Skin of body (tissue), 3 donors: ENCODE measurements at places on chromosomes 16 and 17. TPM values are rescaled to one million over a fixed set of nuclear protein-coding genes. Genes with fewer than 3 reads are reported as not detected.

- DNase-seq = peak; percentile 30
These were observed 57.9 kb downstream of the MYO1D start for GRCh38 chr17:32819035-32819434.

- no peak for DNase-seq
These were observed at the start of gene SLC52A1 for GRCh38 chr17:5035315-5035714. Gene SLC52A1, minus strand, starts transcription at chr17:5035426. Its CDS starts 820 bp downstream, at chr17:5034606.

- no peak for DNase-seq
These were observed 108.1 kb downstream of the SNX11 start for GRCh38 chr17:48215583-48216139.

The CLDN6 gene
- 0.59 TPM for total RNA-seq

- DNase-seq = no peak
These were observed 138.2 kb downstream of the CMIP start for GRCh38 chr16:81582655-81583441.

The PDE6G gene
- total RNA-seq = 0.49 TPM

- DNase-seq = no peak
These were observed at the start of gene METRNL for GRCh38 chr17:83079352-83079747. Gene METRNL, plus strand, starts transcription at chr17:83079609. Its CDS starts 207 bp downstream, at chr17:83079816.

DNA sequence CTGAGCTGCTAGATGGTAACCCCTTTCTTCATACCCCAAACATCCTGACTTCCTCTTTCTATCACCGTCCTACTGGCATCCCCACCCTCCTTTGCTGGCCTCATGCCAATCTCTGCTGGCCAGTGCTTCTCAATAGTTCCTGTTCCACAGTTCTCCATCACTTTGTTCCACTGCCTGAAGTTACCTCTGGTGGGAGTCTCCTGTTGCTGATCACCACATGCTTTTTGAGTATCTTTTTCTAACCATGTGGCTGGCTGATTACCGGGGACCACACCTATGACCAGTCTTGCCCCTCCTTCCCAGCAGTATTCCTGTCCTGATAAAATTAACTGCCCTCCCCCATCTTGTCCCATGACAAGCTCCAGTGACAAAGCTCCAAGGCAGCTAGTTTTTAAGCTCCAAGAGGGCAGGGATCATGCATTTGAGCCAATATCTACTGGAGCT is 380.4 kb upstream of the CCL2 start:
- DNase-seq = no peak

GRCh38 chr17:12867726-12868125 is 78.4 kb downstream of the ARHGAP44 start:
- DNase-seq = no peak

GRCh38 chr16:17433577-17434451 is 36.9 kb downstream of the XYLT1 start:
- peak; percentile 75 for DNase-seq

DNA sequence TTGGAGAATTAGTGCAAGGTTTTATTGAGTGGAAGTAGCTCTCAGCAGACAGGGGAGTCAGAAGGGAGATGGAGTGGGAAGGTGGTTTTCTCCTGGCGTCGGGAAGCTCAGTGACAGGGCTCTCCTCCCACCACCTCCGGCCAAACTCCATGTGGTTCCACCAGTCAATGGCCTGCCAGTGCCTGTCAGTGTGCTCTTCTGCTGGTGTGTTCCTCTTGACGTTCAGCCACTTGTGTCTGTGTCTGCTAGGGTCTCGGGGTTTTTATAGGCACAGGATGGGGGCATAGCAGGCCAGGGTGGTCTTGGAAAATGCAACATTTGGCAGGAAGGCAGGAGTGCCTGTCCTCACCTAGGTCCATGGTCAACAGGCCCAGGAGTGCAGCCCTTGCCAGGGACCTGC is 506.7 kb upstream of the KIF2B start:
- no peak for DNase-seq

- no peak for DNase-seq
These were observed 18.7 kb upstream of the ZNF750 start for GRCh38 chr17:82858376-82859126.

- DNase-seq = no peak
These were observed 165.7 kb upstream of the CDH8 start for GRCh38 chr16:62201911-62202310.

DNA sequence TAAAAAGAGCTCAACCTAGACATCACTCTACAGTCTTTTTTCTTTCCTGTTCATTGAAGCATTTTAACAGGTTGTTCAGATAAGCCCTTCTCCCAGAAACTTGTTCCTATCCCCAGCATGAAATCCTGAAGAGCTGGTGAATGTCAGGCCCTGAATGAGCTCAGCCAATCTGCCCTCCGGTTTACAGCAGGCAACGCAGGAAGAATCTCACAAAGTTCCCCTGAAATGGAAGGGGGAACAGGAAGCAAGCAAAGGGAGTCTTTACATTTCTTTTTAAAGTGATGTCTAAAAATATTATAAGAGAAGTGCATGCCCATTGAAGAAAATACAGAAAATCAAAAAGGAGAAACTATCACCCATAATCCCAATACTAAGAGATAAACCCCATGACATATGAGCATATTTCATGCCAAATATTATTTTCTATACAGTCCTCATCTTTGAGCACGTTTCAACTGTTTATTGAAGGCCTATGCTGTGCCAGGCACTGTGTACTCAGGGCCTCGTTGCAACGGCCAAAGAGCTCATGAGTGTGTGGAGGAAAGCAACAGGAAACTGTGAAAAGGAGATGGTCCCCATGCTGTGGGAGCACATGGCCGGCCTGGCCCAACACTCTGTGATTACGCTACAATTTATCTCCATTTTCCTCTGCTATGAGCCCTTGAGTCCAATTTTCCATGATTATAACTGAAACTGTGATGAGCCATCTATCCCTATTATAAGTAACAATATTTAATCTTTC is 5.7 kb downstream of the TK2 start:
- DNase-seq = no peak
